ENCODE measurements at places on chromosomes 1 and 21.

- no peaks in the 10 kb centered on the region for H3K27me3 ChIP-seq
- no peaks in the 10 kb centered on the region for H3K36me3 ChIP-seq
- no peak overlapping the region for H3K27ac ChIP-seq
- H3K4me3 ChIP-seq = no peak overlapping the region
These were observed 13.5 kb downstream of the TIE1 start for GRCh38 chr1:43314233-43314632.

GRCh38 chr1:76669624-76670315, 197.5 kb upstream of the ST6GALNAC5 start:
- H3K27me3 ChIP-seq = no peaks in the 10 kb centered on the region
- H3K4me1 ChIP-seq = no peaks in the 10 kb centered on the region
- no peak overlapping the region for H3K27ac ChIP-seq
- no peak overlapping the region for H3K4me3 ChIP-seq
- no peak for DNase-seq

- H3K4me3 ChIP-seq = no peak overlapping the region
- no peaks in the 10 kb centered on the region for H3K27me3 ChIP-seq
- no peaks in the 10 kb centered on the region for H3K36me3 ChIP-seq
- DNase-seq = no peak
- H3K4me1 ChIP-seq = peaks cover 6% of the 10 kb centered on the region
These were observed 42.9 kb upstream of the CD2 start for GRCh38 chr1:116711263-116711840.

DNA sequence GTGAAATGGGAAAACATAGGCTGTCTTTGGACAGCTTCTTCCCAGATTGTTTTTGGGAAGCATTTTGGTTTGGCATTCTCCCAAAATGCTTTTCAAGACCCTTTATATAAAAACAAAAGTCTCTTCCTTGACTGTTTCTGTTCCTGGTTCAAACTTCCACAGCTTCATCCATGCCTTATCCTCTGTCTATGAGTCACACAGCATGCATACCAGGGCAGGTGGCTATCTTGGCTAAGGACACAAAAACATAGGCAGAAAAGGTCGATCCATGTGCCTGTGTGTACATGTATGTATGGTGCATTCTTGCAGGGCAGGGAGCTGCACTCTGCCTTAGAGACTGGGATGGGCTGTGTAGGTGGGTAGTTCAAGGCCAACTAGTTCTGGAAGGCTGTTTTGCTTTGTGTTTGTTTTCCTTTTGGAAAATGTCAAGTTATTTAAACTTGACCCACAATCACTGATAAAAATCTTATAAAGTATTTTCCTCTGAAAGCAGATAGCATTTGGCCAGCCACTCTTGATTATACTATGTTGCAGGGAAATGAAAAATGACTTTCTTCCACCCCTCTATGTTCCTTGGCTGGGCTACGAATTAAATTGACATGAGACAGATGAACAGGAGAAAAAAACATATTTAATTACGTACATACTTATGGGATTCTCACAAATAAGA, 437.0 kb downstream of the SIPA1L2 start:
- DNase-seq = no peak
- H3K36me3 ChIP-seq = no peaks in the 10 kb centered on the region
- H3K4me3 ChIP-seq = no peak overlapping the region
- no peaks in the 10 kb centered on the region for H3K27me3 ChIP-seq
- H3K27ac ChIP-seq = no peak overlapping the region

Data from ascending aorta (tissue), 2 donors.